ENCODE measurements at places on chromosomes 1 and 21.

DNA sequence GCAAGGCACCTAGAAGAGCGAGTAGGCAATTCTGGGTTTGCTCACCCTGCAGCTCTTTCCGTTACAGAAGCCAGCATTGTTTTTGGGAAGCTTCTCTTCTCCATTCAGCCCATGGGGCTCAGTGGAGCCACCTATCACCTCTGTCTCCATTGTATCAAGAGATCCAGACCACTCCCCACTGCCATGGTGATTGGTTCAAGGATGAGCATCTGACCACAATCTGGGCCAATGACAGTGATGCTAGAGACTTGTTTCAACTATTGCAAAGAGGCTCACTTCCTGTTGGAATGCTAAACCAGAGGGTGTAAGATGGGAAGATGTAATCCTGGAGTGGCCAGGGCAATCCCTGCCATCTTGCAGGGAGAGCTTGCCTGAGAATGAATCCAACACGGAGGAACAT lies 6.6 kb downstream of the SPATA21 start:
- DNase-seq: no peak

DNA sequence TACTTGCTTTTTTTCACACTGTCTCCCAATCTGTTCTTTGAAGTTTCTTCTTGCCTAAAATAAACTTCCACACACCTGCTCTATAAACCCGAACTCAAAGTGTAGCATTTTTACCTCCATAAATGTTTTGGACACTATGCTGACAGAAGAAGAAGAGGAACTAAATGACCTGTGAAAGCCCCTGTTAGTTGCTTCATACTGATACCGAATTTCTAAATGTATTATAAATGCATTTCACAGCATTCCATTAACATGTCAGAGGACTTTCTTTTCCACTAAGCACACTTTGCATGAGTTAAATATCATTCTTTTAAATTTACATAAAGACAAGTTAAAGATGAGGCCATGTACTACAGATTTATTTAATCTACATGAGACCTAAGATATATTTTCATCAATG lies 281.0 kb downstream of the SMYD3 start:
- DNase-seq: no peak

DNA sequence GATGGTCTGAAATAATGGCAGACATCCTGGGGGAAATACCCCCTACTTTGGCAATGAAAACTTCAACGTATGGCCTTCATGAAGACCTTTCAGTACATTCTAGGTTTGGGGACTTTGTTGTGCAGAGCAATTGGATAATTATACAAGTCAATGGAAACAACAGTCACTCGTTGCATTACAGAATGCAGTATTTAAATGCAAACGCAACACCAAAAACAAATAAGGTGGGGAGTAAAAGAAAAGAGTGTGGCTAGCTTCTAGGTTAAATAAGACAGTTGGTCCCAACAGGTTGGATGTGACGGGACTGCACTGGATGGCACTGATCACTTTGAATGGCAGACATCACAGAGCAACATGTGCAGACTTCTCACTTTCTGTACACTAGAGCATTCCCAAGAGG lies 358.3 kb upstream of the GREM2 start:
- DNase-seq: no peak

- no peak for DNase-seq
Observed at GRCh38 chr21:43361127-43361492, 65.8 kb downstream of the SIK1 start.

DNA sequence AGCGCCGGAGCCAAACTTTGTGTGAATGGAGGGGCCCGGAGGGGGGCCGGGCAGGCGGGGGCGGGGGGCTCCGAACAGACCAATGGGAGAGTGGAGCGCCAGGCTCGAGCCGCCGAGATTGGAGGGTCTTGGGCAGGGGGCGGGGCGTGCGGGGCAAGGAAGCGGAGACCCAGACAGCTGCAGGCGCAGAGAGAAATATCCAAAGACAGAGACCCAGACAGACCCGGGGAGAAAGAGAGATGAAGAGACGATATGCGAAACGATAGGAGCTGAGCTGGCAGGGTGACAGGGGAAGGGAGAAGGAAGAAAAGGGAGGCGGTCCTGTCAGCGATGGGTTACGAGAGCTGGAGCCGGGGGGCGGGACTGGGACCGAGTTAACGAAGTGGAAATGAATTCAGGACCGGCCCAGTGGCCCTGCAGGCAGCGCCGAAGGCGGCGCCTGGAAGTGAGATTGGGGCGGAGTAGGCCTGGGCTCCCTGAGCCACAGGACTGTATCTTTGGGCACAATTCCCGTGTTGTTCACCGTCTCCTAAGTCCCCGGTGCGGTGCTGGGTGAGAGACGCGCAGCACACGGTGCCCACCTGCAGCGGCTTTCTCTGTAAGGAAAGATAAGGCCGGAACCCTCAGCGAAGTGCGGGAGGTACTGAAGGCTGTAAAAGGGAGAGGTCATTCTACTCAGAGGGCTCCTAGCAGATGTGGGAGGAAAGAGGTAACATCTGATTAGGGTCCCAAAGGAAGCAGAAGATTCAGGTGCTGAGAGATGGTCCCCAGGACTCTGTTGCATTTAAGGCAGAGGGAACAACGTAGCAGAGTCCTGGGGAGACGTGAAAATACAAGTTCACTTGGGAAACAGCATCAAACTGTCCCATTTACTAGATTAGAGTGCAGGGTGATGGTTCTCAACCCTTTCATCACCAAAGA lies 543 bp upstream of the KCNJ10 start:
- DNase-seq: peak; percentile 31

DNA sequence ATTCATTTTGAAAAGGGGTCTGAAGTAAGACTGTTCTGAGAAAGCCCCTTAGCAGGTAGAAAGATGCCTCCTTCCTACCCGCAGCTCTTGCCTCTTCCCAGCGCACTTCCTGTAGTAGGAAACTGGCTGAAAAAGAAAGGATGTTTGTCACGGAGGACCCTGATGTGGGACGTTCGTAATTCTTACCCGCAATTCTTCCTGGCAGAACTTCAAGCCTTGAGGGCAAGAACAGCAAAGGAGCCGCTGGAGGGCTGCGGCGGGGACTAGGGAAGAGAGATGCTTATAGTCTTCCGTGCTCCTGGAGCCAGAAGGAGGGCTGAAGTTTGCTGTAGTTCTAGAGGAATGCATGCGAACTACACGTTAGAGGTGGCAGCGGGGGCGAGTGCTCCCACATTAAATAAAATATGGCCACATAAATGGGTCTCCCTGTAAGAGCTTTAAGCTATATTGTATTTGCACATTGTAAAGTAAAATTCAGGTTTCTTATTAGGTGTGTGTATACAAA lies 6.3 kb downstream of the C1orf53 start:
- DNase-seq: no peak

- DNase-seq: no peak
Observed at GRCh38 chr1:101965341-101965740, 31.4 kb downstream of the OLFM3 start.

- DNase-seq: no peak
Observed at GRCh38 chr1:164587617-164588501, 28.9 kb downstream of the PBX1 start.

DNA sequence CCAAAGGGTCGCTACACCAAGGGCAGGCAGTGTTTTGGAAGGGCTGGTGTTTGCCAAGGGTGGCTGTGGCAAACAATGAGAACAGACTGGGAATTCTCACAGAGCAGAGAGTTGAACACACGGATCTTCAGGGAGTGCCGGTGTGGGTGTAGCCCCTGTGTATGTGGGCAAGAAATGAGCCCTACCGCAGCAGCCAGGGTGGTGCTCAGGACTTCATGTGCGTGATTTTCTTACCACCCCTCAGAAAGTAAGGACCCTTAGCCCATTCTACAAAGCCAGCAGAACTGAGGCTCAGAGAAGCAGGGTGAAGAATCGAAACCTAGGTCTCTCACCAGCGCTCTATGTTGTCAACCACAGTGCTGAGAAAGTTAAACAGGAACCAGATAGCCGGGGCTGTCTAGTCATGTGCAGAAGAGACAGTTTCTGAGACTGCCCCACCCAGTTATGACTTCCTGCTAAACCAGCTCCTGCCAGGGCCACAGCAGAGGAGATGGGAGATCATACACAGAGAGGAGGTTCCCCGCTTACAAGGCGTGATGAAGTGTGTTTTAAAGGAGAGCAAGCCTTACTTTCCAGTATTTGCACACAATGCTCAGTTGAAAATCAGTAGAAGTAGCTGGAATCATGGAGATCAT lies 21.9 kb upstream of the MORC3 start:
- peak; percentile 32 for DNase-seq

DNA sequence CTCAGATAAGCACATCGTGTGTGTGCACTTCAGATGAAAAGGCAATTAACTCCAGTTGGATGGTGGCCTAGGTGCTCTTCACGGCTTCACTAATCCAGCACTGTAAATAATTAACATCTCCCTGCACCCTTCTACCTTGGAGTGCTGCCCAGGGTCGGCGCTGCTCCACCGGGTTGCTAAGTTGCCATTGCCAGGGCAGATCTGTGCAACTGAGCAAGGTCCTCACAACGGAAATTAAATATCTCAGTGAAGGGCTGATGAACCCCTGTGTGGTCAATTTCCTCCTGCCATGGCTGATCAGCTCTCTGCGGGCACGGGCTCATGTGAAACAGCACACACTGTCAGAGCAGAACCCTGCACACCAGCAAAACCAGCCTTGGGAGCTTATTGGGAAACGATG lies 63.2 kb downstream of the SYDE2 start:
- no peak for DNase-seq

GRCh38 chr1:52189898-52190480 lies 48.1 kb downstream of the ZFYVE9 start:
- no peak for DNase-seq

GRCh38 chr1:202362212-202362611 lies 13.7 kb downstream of the PPP1R12B start:
- no peak for DNase-seq

- DNase-seq: no peak
Observed at GRCh38 chr1:1600861-1601563, 1.1 kb upstream of the FNDC10 start.

DNA sequence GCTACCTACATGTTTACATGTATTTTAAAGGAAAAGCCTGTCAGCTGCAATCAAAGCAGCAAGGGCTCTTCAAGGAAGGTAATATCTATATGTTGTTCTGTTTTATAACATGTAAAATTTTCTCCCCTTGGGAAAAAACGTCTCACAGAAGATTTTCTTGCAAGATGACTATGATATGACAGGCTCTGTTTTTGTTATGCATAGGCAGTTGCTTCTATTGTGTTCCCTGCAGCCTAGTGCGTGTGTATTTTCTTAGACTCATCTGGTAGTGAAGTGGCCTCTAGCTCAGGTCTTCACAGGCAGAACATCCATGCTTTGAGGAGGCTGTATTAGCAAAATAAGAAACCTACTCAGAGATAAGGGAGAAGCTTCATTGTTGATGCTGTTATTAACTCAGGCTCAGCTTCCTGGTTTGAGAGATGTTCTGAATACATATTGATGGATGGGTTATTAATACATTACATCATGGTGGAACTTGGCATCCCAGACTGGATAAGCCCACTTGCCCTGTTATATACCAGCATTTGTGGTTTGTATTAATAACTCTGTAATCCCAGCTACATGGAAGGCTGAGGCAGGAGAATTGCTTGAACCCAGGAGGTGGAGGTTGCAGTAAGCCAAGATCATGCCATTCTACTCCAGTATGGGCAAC lies 35.8 kb downstream of the LAMC1 start:
- DNase-seq: no peak

DNA sequence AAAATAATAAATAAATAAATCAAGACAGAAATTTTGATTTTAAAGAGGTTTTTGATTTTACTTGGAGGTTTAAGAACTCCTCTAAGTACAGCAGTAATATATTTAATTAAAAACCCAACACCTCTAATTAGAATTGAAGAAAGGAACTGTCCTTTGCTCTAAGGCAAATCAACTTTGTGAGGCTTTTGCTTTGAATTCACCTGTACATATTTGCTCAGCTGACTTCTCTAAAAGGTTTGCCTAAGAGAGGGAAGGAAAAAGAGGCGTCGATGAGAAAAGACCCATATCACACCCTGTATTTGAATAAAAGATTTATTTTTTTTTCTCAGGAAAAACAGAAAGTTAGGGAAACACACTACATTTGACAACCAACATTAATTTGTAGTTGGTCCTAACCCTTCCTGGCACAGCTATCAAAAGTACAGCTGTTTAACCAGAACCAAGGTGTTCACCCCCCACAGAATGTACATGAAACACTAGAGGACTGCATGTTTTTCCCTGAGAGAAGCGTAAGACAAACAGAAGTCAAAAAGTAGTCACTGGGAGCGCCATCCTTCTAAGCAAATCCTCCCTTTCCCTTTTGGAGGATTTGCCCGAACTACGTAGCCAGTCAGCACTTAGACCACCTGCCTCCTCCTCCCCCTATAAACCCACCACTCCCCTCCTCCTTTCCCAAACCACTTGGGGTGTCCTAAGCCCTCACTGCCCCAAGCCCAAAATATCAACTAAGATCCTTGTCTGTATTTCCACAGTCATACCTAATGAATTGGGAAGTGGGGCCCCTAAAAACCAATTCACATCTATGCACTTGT lies 4.9 kb downstream of the MCL1 start:
- DNase-seq: no peak

DNA sequence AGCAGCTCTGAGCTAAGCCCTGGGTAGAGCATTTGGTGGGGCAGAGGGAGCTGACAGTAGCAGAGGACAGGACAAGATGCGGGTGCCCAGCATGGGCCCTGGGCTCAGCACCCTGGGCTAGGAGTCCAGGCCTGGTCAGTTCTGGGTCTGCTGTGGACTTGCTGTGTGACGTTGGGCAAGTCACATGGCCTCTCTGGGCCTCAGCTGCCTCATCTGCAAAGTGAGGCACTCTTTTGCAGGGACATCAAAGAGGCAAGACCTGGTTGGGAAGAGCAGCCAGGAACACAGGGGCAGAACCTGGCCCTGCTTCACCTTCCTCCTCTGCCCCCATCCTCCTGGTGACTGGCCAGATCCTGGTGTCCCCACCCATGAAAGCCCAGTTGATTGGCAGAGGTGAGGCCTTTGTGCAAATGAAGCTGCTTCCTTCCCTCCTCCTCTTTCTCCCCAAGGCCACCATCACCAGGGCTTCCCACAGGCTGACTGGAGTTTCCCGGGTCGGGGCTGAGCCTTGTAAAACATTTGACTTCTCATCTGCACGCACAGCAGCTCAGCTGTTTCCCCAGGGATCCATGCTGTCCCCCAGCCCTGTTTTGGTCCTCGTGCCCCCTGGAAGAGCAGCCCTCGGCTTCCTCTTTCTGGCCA lies 350.5 kb downstream of the MATN1 start:
- DNase-seq: no peak

- DNase-seq: no peak
Observed at GRCh38 chr1:48018799-48019198, 21.6 kb upstream of the TRABD2B start.

- no peak for DNase-seq
Observed at GRCh38 chr1:246825557-246826175, 101.5 kb downstream of the SCCPDH start.

GRCh38 chr1:199170711-199171110 lies 531.9 kb downstream of the PTPRC start:
- DNase-seq: no peak

- no peak for DNase-seq
Observed at GRCh38 chr1:87869567-87869966, 540.9 kb downstream of the LMO4 start.

- DNase-seq: no peak
Observed at GRCh38 chr1:46134660-46135331, 2.4 kb upstream of the PIK3R3 start.

- no peak for DNase-seq
Observed at GRCh38 chr21:27225151-27225550, 258.3 kb upstream of the ADAMTS5 start.

Data from stimulated activated CD4-positive, alpha-beta T cell treated with anti-CD3 and anti-CD28 coated beads, Interleukin-12 subunit alpha, Interleukin-12 subunit beta, amount 100 ng/mL, for 24 hours (primary cell).